ENCODE measurements at places on chromosomes 16 and 17.

DNA sequence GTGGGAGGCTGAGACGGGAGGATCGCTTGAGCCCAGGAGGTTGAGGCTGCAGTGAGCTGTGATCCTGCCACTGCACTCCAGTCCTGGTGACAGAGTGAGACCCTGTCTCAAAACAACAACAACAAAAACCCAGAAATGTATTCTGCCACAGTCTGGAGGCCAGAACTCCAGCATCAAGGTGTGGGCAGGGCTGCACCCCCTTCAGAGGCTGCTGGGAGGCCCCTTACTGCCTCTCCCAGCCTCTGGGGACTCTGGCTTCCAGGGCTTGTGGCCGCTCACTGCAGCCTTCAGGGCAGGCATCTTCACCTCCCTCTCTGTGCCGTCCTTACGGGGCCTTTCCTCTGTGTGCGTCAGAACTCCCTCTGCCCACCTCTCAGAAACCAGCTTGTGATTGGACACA, 209.4 kb upstream of the GSE1 start:
- no peak for DNase-seq

DNA sequence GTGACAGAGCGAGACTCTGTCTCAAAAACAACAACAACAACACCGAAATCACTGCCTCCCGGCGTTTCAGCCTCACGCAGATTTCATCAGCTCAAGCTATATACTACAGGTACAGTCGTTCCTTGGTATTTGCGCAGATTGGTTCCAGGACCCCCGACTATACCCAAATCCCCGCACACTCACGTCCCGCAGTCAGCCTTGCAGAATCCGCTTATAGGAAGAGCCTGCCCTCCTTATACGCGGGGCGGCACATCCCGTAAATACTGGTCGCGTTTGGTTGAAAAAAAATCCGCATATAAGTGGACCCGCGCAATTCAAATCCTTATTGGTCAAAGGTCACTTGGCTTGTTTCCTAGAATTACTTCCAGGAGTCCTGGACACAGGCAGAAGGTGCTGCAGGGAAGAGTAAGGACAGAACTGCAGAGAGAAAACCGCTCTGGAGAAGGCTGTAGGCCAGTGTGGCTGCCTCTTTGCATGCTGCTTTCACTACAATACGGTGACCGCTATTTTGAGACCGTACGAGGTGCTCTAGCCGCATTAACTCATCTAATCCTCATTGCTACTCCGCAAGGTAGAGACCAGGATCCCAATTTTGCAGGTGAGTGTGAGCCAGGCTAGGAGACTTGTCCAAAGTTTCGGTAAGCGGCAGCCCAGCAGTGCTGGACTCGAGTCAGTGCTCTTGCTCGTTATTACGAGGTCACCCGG, 718 bp downstream of the NDUFAB1 start:
- no peak for DNase-seq

DNA sequence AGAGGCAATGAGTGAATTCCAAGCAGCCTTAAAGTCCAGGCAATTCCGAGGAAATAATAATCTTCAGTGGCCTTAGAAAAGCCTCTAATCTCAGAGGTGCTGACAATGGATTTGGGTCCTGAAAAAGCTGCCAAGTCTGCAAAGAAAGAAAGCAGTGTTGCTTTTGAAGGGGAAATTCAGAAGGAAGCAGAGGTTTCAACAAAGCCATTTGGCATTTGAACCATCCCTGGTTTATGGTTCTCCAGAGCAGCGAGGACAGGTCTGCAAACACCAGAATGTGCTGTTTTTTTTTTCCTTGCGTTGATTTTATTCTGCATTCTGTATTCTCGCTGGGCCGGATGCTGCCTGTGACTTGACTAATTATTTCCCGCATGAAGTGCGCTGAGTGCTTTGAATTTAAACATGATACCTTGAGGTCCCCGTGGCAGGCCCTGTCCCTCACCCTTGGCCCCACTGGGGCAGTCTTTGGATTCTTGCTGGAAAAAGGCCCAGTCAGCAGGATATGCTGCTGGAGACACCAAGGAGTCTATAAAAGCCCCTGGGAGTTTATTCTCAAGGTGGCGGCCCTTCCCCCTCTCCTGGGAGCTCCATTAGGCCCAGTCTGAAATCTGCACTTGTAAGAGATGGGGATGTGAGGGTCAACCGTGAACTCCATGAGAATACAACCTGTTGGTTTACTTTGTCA, 338.3 kb downstream of the HAPSTR1 start:
- no peak for DNase-seq

GRCh38 chr16:23114131-23114904, 34.9 kb downstream of the USP31 start:
- DNase-seq: no peak

GRCh38 chr17:36812762-36813161, 124.5 kb upstream of the LHX1 start:
- no peak for DNase-seq

DNA sequence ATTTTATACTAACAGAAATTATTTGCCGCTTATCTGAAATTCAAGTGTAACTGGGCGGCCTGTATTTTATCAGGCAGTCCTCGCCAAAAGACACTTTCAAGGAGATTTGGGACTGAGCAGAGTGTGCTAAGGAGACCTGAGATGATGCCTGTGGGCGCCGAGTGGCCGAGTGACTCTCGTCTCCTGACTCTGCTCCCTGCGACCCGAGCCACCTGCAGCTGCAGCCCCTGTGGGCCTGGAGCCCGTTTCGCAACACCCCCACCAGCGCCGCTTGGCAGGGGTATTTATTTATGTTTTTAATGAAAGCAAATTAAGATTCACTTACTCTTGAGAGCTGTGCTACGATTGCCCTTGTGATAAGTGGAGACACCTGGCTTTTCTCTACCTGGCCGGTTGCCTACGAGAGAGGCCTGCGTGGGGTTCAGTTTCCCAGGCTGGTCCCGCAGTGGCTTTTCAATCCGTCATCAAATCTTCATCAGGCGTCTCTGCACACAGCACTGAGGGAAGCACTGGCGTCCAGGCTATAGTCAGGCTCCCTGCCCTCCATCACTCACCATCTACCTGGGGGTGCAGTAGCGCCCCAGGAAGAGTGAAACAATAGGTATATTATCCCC, 124.0 kb downstream of the SEC14L1 start:
- DNase-seq: no peak
